Lung (tissue), 17 donors: ENCODE measurements at places on chromosomes 5 and 9.

DNA sequence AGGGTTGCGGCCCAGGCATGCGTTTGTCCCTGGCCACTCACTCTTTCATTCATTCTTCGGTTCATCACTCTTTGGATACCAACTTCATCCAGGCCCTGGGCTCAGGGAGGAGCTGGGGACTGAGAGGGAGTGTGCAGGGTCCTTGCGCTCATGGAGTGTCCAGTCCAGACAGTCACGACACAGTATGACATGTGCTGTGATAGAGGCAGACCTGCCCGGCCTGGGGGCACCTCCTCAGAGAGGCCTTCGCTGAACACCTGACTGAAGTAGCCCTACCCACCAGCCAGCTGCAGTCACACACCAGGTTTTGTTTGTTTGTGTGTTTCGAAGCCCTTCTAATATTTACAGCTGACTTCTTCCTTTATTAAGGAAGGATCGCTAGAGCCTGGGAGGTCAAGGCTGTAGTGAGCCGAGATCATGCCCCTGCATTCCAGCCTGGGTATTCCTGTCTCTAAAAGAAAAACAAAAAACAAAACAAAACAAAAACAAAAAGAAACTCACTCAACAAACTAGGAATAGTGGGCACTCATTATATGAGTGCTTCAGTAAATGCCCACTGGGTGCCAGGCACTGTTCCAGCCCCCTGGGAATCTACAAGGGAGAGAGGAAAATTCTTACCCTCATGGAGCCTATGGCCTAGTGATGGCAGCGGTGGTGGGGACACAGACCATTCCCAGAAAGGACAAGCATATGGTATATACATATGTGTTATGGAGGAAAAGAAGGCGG is 6.3 kb upstream of the PSD2 start:
- peaks cover 3% of the 10 kb centered on the region for H3K4me1 ChIP-seq
- no peak for DNase-seq
- no peak overlapping the region for H3K4me3 ChIP-seq
- no peaks in the 10 kb centered on the region for H3K36me3 ChIP-seq
- H3K27me3 ChIP-seq, result peaks cover 12% of the 10 kb centered on the region

GRCh38 chr5:2700876-2701275 is 50.6 kb downstream of the IRX2 start:
- no peaks in the 10 kb centered on the region for H3K4me1 ChIP-seq
- no peaks in the 10 kb centered on the region for H3K36me3 ChIP-seq
- peaks cover 10% of the 10 kb centered on the region for H3K27me3 ChIP-seq
- no peak overlapping the region for H3K27ac ChIP-seq
- DNase-seq, result no peak
- H3K4me3 ChIP-seq, result no peak overlapping the region

DNA sequence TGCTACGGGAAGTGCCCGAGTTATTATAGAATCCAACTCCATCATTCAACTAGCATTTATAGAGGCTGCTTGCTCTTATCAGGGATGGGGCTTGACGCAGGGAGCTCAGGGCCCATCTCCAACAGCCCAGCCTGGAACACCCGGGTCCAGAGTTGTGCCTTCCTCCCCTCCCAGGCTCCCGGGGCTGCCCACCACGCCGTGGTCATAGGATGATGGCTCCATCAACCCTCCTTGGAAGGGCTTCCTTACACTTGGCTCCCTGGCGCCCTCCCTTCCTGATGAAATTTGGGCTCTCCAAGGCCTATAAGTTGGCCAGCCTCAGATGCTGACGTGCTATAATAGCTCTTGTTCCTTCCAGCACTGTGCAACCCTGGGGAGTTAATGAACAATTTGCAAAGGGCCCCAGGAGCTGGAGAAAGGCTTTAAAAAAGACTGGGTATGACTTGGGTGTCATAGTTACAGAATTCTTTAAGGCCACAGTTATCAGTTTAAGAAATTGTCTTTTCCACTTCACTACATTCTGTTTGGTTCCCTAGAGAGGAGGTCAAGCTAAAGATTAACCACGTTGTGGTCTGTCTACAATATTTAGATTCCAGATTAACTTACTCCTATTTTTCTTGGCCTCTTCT is 42.5 kb upstream of the GADD45G start:
- no peaks in the 10 kb centered on the region for H3K4me1 ChIP-seq
- no peak overlapping the region for H3K27ac ChIP-seq
- peak; percentile 41 for DNase-seq
- H3K36me3 ChIP-seq, result no peaks in the 10 kb centered on the region
- no peaks in the 10 kb centered on the region for H3K27me3 ChIP-seq

DNA sequence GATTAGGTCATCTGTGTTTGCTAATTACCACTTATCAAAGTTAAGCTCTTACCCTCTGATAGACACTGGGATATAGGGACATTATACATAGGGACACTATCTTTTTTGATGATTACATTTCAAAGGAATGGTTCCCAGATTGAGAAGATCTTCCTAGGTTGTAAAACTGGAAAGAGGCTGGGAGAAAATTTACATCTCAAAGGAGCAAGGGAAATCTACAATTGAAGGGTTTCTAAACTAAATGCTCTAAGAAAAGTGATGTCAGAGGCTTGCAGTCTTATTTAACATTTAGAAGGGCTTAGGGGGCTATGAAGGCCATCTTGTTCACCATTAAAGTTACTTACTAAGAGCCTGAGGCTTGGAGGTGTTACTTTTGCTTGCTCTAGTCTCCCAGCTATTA is 242.8 kb downstream of the PRR16 start:
- no peaks in the 10 kb centered on the region for H3K4me1 ChIP-seq
- H3K27ac ChIP-seq, result no peak overlapping the region
- no peaks in the 10 kb centered on the region for H3K36me3 ChIP-seq
- no peak overlapping the region for H3K4me3 ChIP-seq
- no peak for DNase-seq

GRCh38 chr5:154196955-154197652 is 6.6 kb downstream of the GALNT10 start:
- H3K36me3 ChIP-seq, result no peaks in the 10 kb centered on the region
- peaks cover 11% of the 10 kb centered on the region for H3K4me1 ChIP-seq
- no peak overlapping the region for H3K27ac ChIP-seq

DNA sequence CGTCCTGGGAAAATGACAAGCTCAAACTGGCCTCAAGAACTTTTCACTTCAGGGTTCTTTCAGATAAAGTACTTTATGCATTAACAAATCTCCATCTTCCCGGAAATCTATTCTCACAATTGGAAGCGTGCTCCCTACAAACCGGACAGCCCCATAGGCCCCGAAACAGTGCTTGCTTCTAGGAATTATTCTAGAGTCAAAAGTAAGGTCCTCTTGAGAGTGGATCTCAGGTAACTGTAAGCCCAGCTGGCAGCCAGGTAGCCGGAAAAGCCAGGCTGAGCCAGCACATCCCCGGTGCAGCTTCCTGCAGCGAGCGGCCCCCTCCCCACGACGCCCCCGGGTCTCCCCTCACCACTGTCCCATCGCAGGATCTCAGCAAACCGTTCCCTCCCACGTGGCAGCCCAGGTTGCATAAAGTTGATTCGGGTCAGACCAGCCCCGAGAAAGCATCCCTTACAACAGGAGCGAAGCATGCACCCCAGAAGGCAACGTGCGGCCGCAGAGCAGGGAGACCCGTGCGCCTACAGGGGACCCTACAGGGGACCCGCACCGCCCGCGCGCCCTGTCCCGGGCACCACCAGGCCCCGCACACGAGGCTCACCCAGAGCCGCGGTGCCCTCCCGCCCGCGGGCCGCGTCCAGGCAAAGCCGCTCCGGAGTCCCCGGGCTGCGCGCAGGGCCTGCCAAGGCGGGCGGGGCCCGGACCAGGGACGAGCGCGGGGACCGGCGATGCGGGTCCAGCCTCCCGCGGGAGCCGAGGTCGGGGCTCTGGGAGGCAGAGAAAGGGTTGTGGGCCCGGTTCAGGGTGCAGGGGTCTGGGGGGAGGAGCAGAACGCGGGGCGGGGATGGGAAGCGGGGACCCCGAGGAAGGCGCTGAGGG is 920 bp downstream of the LPCAT1 start:
- no peaks in the 10 kb centered on the region for H3K27me3 ChIP-seq
- H3K4me3 ChIP-seq, result peak overlapping the region; percentile 92
- DNase-seq, result no peak

GRCh38 chr5:83322273-83322924 is 149.1 kb upstream of the VCAN start:
- no peak overlapping the region for H3K27ac ChIP-seq
- H3K36me3 ChIP-seq, result no peaks in the 10 kb centered on the region
- H3K4me3 ChIP-seq, result no peak overlapping the region
- no peak for DNase-seq

GRCh38 chr9:138042640-138043039 is 165.1 kb downstream of the CACNA1B start:
- no peak overlapping the region for H3K4me3 ChIP-seq
- no peak overlapping the region for H3K27ac ChIP-seq
- no peak for DNase-seq
- no peaks in the 10 kb centered on the region for H3K36me3 ChIP-seq

- H3K4me3 ChIP-seq, result no peak overlapping the region
- no peaks in the 10 kb centered on the region for H3K4me1 ChIP-seq
- H3K27ac ChIP-seq, result no peak overlapping the region
- DNase-seq, result no peak
- H3K36me3 ChIP-seq, result no peaks in the 10 kb centered on the region
- no peaks in the 10 kb centered on the region for H3K27me3 ChIP-seq
Observed at GRCh38 chr5:178544166-178544834, 45.9 kb downstream of the COL23A1 start.

DNA sequence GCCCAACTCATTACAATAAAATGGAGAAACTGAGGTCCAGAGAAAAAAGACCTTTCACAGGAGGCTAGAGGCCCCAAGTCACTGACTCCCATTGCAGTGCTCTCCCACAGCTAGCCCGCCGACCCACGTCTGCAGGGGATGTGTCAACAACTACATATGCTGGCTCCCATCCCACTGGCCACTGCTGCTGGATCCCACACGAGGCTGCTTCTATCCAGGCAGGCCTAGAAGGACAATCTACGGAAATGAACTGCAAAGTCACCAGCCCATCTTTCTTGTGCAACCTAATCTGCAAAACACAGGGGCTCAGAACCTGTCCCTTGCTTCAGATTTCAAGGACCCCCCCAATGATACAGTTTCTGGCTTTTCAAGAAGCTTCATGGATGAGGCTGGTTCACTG is 24.0 kb downstream of the RAPGEF1 start:
- H3K27ac ChIP-seq, result peak overlapping the region; percentile 89
- peaks cover 49% of the 10 kb centered on the region for H3K4me1 ChIP-seq
- no peaks in the 10 kb centered on the region for H3K27me3 ChIP-seq
- H3K4me3 ChIP-seq, result no peak overlapping the region
- DNase-seq, result no peak
- peaks cover 1% of the 10 kb centered on the region for H3K36me3 ChIP-seq

DNA sequence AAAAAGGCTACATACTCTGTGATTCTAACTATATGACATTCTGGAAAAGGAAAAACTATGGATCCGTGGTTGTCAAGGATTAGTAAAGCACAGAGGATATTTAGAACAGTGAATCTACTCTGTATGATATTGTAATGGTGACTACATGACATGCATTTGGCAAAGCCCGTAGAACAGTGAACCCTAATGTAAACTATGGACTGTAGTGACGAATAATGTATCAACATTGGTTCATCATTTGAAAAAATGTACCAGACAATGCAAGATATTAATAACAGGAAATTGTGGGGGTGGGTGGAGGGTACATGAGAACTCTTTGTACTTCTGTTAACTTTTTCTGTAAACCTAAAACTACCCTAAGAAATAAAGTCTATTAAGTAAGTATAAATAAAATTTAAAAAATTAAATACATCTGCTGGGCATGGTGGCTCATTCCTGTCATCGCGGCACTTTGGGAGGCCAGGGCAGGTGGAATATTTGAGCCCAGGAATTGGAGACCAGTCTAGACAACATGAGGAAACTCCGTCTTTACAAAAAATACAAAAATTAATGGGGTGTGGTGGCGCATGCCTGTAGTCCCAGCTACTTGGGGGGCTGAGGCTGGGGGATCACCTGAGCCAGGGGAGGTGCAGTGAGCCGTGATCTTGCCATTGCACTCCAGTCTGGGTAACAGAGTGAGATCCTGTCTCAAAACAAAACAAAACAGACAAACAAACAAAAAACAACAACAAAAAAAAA is 101.7 kb upstream of the TBC1D2 start:
- no peaks in the 10 kb centered on the region for H3K36me3 ChIP-seq
- peak; percentile 17 for DNase-seq
- no peaks in the 10 kb centered on the region for H3K27me3 ChIP-seq
- no peaks in the 10 kb centered on the region for H3K4me1 ChIP-seq
- no peak overlapping the region for H3K4me3 ChIP-seq

DNA sequence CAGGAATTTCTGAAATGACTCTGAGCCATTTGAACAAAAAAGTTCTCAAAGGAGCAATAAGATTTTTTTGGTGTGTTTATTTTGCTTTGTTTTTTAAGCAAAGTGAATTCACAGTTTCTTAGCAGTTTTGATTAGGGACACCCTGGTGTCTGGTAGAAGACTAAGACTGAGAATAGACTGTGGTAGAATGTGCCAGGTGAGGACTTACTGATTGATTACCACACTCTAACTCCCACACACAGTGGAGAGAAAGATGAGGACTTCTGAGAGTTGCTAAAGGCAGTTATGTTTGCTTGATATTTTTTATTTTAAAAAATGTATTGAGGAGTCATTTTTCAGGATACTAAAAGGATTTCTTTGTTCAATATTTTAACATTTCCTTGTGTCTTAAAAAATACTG is 175.1 kb downstream of the CD180 start:
- no peak overlapping the region for H3K27ac ChIP-seq
- DNase-seq, result no peak
- H3K4me1 ChIP-seq, result peaks cover 7% of the 10 kb centered on the region
- peaks cover 1% of the 10 kb centered on the region for H3K36me3 ChIP-seq

DNA sequence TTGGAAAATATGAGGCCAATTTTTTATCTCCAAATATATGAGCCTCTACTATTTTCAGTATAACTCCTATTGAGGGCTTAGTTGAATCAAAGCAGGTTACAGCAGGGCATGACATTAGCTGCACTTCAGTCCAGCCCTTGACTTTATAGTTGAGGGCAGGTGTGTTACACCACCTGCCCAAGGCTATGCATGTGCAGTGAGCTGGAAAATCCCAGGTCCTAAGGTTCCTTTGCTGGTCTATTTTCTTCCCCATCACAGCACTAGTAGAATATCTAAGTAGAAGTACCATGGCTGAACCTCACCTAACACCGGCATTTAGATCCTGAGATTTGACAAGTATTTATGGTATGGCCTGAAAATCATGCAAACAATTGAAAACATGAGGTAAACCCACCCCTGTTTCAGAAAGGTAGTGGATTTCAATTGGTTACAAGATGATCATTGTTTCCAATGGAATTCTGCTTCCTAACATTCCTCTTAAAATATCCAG is 201.1 kb downstream of the SEMA5A start:
- peaks cover 11% of the 10 kb centered on the region for H3K4me1 ChIP-seq
- no peaks in the 10 kb centered on the region for H3K27me3 ChIP-seq
- no peak for DNase-seq

- no peaks in the 10 kb centered on the region for H3K36me3 ChIP-seq
- H3K4me1 ChIP-seq, result peaks cover 6% of the 10 kb centered on the region
- H3K27ac ChIP-seq, result no peak overlapping the region
- no peak overlapping the region for H3K4me3 ChIP-seq
- no peaks in the 10 kb centered on the region for H3K27me3 ChIP-seq
Observed at GRCh38 chr5:82151662-82152061, 126.5 kb downstream of the RPS23 start.

GRCh38 chr9:85055506-85056202 is 386.1 kb downstream of the NTRK2 start:
- H3K4me3 ChIP-seq, result no peak overlapping the region
- H3K27ac ChIP-seq, result no peak overlapping the region
- no peaks in the 10 kb centered on the region for H3K36me3 ChIP-seq
- no peak for DNase-seq
